ENCODE measurements at places on chromosomes 2 and 18.
A peak's percentile ranks its signal among the peaks of the same experiment; 100 is the strongest.

- DNase-seq, result peak; percentile 69
Observed at GRCh38 chr18:13266218-13267100, 47.9 kb downstream of the LDLRAD4 start.

- no peak for DNase-seq
Observed at GRCh38 chr2:150144546-150145298, 342.7 kb downstream of the RND3 start.

- DNase-seq, result no peak
Observed at GRCh38 chr18:32753656-32754260, 19.1 kb downstream of the KLHL14 start.

- DNase-seq, result peak; percentile 81
Observed at GRCh38 chr18:76709659-76710645, 112.4 kb upstream of the ZNF236 start.

DNA sequence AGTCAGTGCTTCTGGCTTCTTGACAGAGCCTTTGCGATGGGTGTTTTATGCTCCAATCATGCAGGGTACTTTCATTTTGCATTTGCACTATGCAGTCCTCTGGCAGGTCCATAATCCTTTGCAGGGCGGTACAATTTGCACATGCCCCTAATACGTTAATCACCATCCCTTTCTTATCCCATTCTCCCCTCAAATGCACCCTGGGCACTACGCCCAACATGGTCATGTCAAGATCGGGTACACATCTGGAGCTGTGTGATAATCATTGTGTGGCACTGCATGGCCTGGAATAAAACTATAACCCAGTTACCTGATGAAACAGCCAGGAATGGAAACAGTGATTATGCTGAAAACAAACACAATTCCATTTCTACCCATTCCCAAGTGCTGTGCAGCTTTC, 27.7 kb downstream of the LOXHD1 start:
- DNase-seq, result no peak

- no peak for DNase-seq
Observed at GRCh38 chr2:190933361-190933760, 52.7 kb downstream of the GLS start.

DNA sequence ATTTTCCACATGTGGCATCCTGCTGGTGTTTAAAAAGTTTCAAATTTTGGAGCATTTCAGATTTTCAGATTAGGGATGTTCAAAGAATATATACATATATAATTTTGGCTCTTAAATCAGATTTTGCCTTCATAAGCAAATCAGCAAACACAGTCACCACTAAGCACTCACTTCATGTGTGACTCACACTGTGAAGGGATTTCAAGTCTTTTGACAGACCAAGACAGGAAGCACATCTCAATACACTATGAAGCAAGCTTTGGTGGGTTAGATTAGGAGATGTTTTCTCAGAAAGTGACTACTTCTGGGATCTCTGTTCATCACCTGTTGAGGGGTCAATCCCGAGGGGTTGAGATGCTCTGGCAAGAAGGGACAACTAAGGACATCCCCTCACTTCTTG, 227.8 kb upstream of the RBBP8 start:
- DNase-seq, result no peak

DNA sequence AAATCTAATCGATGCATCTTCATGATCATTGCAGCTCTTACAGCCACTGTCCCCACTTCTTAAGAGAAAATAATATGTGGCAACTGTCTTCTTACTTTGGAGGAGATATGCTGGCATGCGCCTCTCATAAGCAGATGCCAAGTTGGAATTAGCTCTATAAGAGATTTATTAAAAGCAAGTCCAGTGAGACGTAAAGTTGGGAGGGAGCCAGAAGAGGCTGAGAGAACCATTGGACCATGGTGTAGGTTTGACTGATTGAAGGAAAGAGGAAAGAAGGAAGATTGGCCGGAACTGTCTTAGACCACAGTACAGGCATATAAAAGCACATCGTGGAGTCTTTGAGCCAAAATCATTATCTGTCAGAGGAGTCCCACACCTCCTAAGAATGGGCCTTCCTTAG, 265.7 kb upstream of the ZC3H15 start:
- DNase-seq, result no peak

- no peak for DNase-seq
Observed at GRCh38 chr2:73414696-73415095, 29.1 kb downstream of the ALMS1 start.

DNA sequence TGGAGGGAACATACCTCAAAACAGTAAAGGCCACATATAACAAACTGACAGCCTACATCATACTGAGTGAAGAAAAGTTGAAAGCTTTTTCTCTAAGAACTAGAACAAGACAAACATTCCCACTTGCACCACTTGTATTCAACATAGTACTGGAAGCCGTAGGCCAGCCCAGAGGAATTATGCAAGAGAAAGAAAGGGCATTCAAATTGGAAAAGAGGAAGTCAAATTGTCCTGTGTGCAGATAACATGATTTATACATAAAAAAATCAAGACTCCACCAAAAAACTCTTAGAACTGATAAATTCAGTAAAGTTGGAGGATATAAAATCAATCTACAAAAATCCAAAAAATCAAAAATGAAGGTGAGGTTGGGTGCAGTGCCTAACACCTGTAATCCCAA, 8.0 kb upstream of the KDM3A start:
- no peak for DNase-seq

DNA sequence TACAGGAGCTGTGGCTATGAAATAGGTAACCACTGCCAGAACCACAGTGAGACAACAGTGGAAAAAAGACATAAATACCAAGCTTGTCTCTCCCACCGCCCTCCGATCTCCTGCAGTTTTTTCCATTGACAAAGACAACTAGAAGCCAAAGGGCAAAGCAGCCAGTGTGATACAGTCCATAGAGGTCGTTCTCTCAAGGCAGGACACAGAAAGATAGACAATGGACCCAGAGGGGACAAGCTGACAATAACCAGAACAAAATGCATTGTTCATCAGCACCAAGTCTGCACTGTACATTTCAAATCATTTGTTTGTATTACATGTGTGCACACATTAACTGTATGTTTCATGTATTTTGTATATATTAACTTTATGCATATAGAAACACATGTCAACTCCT, 233.0 kb upstream of the NOL4 start:
- DNase-seq, result no peak

Measured in right forelimb (tissue), 1 donor.